ENCODE measurements at places on chromosomes 4 and X.

GRCh38 chr4:118842055-118842454 lies 6.1 kb upstream of the SEC24D start:
- peak; percentile 51 for ATAC-seq

DNA sequence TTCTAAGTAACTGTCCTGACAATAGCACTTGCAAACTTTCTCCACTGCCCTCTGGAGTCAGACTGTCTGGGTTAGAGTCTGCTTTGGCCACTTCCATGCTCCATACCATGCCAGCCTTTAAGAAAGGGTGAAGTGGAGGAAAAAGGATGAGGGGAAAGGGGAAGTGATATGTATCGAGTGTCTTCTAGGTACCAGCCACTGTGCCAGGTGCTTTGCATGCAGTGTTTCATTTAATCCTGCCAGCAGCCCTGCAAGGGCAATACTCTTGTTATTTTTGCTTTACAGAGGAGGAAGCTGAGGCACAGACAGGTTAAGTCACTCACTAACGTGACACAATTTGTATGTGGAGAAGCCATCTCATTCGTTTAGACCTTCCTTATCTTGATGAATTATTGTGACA lies 55.6 kb downstream of the RTL9 start:
- no peak for ATAC-seq

DNA sequence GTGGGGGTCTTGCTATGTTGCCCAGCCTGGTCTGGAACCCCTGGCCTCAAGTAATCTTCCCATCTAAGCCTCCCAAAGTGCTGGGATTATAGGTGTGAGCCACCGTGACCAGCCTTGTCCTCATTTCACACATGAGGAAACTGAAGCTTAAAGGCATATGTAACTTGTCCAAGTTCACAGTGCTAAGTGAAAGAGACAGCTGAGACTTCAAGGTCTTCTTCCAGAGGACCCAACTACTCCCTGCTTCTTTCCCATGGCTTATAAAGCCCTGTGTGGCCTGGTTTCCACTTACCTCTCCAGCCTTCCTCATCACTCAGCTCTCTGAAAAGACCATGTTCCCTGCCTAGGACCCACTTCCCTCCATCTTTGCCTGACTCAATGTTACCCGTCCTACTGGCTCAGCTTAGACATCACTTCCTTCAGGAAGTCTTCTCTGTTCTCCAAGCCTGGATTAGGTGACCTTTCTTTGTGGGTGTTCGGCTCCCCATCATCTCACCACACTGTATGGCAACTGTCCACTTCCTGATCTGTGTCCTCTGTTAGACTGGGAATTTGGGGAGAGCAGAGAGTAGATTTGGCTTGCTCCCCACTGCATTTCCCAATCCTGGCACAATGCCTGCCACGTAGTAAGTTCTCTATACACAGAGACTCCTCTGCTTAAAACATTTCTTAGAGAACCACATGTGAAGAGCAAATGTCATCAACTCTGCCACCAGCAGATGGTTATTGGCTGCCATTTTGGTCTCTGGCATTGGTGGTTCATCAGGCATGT lies 30.4 kb upstream of the LAMP2 start:
- ATAC-seq: no peak

DNA sequence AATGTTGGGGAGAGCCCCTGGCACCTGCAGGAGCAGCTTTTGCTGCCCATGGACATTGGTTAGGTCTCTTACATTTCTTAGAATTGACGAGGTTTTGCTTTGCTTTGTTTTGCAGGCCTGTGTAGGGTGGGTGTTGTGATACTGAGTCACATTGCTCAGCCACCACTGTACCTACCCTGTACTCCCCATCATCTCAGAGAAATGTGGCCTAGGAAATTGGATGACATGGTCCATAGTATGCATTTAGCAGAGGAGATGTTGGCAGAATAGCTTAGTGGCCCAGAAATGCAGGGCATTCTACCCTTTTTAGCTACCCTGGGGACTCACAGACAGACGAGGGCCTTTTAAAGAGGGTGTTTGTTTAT lies 43.7 kb downstream of the IL21 start:
- peak; percentile 15 for ATAC-seq

DNA sequence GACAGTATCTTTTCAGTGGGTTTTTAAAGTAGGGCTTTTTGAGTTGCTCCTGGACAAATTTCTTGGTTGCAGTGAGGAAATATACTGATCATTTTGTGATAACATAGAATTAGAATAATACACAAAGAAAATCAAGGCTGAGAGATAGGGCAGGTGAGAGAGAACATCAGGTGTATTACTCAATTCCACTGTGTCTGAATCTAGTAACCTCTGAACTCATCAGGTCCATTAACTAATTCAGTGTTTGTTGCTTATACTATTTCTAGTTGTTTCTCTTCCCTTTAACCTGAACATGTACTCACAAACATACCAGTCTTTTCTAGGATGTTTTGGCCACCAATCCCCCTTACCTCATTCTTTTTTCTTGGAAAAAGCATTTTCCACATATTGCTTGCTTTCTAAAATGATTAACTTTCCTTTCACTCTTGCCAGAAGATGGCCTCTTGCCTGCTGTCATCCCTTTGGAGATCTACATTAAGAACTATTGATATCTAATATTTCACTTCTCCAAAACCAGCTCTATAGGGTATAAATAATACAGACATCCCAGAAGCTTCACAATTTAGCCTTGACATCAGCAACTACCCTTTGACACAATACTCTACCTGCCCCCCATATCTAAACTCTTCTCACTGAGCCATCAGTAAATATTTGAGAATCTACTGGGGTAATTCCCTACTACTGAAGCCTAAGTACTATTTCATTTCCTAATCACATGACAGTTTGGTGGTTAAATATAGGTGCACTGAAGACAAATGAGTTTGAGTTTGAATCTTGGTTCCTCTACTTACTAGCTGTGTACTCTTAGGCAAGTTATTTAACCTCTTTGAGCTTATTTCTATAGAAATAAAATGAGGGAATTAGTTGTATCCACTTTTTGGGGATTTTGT lies 470.8 kb upstream of the IGFBP7 start:
- no peak for ATAC-seq

GRCh38 chr4:53100501-53101190 lies 238.5 kb downstream of the RASL11B start:
- peak; percentile 78 for ATAC-seq

- ATAC-seq: no peak
These were observed 16.5 kb upstream of the SOX3 start for GRCh38 chrX:140521393-140521792.

GRCh38 chr4:155071962-155072361 lies 136.5 kb upstream of the NPY2R start:
- ATAC-seq: no peak

- ATAC-seq: no peak
These were observed 34.9 kb downstream of the GYG2 start for GRCh38 chrX:2863646-2864045.

DNA sequence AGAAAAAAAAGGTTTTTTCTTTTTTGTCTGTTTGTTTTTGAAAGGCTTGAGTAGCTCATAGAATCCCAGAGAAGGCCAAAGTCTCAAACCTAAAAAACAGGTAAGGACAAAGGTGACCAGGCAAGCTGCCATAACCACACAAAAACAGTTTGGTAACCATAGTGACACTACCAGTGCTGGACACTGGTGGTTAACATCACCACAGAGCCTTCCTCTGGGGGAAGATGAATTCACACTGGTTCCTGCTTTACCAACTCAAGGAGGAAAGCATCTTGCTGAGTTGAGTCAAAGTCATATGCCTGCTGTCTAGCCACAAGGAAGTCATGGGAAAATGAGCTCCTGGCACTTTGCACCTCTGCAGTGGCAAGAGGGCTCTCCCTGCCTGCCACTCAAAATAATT lies 32.5 kb downstream of the IDS start:
- ATAC-seq: no peak

DNA sequence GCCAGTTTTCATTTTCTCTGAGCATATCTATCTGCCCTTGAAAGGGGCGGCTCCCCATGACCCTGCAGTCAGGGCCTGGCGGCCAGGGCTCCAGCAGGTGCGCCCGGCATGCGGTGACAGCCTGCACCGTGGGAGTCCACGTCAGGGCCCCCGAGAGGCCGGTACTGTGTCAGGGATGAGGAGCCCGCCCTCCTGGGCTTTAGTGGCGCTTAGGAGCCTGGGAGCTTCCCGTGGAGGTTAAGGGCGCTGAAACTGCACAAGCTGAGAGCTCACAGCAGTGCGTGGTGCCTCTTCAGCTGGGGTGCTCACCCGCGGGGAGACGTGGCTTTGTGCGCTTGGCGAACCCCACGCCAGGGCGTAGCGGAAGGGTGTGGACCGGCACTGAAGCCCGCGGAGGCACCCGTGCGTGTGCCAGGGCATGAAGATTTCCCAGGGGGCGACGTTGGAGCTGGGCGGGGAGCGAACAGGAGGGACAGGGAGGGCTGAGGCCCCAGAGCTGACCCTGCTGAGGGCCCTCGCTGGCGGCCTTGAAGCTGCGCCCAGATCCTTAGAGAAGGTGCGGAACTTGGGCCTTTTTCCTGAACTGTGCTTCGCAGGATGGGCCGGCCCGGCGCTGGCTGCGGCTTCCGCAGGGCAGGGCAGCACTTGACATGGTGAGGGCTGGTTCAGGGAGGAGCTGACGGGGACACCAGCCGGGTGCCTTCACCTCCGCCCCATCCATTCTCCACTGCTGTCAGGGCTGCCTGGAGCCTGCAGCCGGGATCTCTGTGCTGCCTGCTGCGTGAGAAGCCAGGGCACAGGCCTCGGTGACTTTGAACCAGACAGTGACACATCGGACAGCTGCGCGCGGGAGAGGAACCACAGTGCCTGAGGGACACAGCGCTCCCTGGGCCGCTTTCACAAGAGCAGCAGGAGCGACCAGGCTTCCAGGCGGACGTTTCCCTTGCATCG lies 32.9 kb downstream of the HTT-AS start:
- no peak for ATAC-seq

DNA sequence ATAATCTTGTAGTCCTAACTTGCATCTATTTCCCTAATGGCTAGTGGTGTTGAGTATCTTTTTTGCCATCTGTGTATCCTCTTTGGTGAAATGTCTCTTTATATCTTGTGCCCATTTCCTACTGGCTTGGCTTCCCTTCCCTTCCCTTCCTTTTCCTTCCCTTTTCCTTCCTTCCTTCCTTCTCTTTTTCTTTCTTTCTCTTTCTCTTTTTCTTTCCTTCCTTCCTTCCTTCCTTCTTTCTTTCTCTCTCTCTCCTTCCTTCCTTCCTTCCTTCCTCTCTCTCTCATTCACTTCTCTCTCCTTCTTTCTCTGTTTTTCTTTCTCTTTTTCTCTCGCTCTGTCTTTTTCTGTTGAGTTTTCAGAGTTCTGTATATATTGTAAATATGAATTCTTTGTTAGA lies 61.5 kb upstream of the SLC4A4 start:
- ATAC-seq: no peak

DNA sequence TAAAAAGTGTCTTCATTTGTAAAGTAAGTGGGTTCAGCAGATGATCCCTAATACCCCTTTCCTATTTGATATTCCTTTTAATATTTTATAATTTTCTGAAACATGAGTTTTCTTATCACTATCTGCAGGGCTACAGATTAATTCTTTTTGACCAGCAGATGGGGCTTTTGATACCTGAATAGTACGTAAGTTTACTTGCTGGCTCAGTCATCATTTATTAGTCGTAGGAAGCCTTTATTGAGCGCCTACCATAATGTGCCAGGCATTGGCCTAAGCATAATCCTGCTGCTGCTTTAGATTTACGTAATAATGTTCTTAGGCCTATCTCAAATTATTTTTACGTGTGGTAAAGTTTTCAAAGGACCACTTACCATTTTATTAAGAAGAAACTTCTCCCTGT lies 33.1 kb downstream of the OSTC start:
- peak; percentile 81 for ATAC-seq

DNA sequence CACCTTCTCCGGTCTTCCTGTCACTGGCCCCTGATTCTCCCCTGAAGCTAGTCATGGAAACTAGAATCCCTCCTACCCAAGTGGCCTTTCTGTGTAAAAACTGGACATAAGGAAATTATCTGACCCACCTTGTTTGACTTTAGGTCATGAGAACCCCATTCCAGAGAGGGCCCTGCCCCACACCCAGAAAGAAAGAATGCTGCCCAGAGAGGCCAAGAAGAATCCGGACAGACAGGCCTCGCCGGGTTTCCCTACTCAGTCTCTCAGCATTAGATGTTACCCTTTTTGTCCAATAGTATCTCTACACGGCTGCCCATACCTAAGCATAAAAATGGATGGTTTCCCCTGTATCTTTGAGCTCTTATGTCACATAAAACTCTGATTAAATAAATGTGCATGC lies 83.3 kb upstream of the HELT start:
- ATAC-seq: no peak

GRCh38 chrX:38365954-38366353 lies 13.6 kb downstream of the OTC start:
- no peak for ATAC-seq

- no peak for ATAC-seq
These were observed 62.1 kb upstream of the ANTXR2 start for GRCh38 chr4:80134936-80135701.

GRCh38 chr4:26410385-26411293 lies 79.6 kb downstream of the CCKAR start:
- peak; percentile 89 for ATAC-seq

DNA sequence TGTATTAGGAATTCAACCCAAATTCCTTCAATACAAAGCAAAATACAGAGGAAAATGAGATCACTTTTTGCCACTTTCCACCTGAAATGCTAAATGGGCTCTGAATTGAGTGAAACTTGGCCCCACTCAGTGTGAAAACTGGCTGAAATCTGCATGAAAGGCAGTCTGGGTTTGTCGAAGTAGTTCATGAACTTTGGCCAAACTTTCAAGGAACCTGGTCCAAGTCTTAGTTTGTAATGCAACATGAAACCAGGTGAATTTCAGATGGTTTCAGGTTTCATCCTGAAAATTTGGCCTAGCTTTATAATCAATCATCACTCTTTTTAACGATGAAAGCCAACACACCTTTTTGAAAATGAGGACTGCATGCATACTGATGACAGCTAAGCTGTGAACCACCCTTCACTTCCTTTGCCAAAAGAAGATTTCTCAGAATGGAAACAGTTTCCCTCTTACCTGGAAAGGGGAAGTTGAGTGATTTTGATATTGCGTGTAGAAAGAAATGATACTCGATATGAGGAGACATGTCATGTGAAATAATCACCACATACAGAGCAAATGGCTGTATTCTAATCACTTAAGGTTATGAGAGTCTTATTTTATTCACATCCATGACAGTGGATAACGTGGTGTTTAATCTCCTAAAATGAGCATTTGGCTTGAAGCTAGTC lies 209.9 kb upstream of the ETNPPL start:
- ATAC-seq: no peak

DNA sequence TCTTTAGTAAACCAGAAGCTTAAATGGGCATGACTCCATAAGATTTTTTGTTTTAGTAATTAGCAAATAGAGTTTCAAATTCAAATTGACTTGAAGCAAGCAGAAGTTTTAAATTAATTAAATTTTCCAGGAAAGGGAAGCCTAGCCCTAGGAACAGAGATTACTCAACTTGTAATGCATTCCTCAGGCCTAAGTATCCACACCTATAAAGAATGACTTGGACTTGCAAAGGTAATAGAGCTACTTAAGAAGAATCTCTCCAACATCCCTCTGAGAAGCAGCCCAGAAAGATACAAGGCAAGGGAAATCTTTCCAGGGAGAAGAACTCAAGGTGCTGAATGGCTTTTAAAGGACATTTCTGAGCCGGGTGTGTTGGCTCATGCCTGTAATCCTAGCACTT lies 16.9 kb upstream of the TMPRSS11E start:
- no peak for ATAC-seq

- no peak for ATAC-seq
These were observed 26.7 kb upstream of the RBM47 start for GRCh38 chr4:40656201-40656863.

GRCh38 chrX:121433289-121433688 lies 385.9 kb downstream of the GLUD2 start:
- ATAC-seq: no peak

All from SK-N-SH treated with all-trans-retinoic acid at 6 μM for 48 hours (cell line).